ENCODE measurements at places on chromosomes 6 and 20.

GRCh38 chr6:158825038-158825950, 6.1 kb upstream of the EZR start:
- DNase-seq: no peak

GRCh38 chr6:118485601-118486550, 62.2 kb upstream of the PLN start:
- no peak for DNase-seq

GRCh38 chr6:166267526-166267925, 40.7 kb downstream of the PRR18 start:
- no peak for DNase-seq

DNA sequence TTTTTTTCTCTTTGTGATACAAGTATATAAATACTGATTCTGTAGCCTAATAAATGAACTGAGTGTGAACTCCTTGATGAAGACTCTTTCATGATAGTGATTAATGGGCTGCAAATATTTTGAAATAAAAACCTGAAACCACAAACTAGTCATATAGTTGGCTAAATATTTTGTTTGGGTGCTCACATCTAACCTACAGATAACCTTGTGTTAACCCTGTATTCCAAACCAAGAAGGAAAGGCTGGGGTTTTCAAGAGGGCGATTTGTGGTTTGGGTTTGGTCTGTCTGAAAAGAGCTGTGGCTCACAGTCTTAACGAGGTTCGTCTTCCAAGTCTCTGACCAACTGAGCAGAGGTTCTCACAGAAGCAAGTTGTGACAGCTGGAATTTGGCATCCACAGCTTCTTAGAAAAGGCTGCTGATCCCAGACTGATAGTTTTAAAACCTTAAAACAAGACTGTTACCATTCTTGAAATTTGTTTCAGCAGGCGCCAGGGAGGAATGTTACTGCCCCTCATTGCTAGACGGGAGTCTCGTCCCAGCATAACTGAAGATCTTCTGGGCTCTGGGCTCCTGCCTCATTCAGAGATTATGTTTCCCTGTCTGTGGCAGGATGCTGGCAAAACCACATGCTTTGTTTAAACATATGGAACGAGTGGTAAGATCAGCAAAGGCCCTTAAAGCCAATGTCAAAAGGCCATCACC, 736.4 kb upstream of the MARCKS start:
- DNase-seq: no peak

DNA sequence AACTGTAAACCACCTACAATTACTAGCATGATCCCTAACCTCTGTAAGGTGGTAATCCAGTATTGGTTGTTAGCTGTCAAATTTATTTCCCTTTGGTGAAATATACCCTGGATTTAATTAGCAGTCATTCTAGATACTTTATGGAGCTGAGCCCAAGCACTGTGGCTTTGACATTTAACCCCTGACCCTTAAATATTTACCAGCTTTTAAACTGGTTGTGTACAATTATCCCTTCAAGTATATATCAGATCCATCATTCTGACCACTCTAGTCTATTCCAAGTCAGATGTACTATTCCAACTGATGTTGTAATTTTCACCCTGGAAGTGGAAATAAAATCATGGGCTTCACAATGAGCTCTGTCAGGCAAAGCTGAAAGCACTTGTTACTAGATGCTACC, 229.6 kb downstream of the FOXC1 start:
- no peak for DNase-seq

- no peak for DNase-seq
These were observed 38.4 kb downstream of the VSTM2L start for GRCh38 chr20:37941332-37941731.

DNA sequence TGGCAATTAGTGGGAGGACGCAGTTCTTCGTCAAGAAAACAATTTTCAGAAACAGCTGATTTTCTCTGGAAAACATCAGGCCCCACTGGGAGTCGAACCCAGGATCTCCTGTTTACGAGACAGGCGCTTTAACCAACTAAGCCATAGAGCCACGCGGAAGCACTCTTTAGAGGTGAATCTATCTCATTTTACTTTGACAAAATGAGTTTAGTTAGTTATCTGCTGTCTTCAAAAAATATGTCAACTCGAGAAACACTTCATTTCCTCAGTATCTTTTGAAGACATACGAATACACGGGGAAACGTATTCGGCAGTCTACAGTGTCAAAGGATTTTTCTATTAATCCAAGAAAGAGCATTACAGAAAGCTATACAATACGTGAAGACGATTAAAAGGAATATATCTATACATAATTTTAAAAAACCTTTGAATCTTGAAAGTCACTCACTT, 26.7 kb downstream of the GPX6 start:
- DNase-seq: no peak

DNA sequence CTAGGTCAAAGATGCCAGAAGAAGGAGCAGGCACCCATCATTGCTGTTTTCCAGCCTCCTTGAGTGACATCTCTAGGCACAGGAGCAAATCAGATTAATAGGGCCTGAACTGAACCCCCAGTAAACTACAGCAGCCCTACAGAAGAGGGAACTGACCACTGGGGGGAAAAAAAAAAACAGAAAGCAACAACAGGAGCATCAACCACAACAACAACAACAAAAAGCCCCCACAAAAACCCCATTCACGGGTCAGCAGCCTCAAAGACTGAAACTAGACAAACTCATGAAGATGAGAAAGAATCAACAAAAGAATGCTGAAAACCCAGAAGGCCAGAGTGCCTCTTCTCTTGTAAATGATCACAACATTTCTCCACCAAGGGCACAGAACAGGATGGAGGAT, 537.4 kb upstream of the BTBD3 start:
- DNase-seq: no peak

DNA sequence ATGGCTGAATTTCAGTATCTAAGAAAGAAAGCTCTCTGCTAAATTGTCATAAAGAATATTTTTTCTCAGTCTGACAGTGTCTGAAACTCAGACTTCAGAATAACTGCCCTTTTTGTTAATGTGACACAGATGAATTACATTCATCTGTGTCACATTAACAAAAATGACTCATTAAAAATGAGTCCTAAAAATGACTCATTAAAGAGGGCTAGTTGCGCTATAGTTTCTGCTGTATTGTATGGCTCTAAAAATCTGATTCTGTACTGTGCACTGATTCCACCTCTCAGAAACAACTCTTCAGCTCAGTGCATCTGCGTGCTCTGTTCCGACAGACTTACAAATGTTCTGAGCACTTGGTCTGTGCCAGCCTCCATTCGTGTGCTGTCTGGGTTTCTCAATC, 15.0 kb downstream of the RNF114 start:
- DNase-seq: no peak

DNA sequence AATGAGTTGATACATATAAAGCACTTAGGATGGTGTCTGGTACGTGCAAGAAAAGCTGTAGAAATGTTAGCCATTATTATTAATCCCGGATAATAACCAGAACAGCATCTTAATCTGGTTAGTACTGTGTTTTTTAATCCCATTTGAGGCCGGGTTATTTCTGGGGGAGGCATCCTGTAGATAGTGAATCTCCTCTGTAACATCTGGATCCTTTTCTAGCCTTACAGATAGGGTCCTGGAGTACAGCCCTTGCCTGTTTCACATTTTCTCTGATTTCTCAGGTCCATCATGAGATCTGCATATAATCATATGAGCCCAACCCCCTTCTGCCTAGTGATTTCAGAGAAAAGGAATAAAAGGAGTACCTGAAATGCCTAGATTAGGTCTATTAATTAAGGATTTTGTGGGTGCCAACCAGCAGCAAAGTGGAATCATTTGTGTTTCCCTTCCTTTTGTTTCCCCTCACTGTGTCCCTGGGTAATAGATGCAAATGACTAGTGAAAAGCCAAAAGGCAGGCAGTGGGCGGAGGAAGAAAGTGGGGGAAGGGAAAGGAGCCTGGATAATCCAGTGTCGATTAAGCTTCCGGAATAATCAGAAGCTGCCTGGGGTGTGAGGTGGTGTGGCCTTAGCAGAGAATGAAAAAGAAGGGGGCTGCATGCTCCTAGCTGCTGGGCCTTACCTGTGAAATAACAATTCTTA, 88.9 kb downstream of the SOBP start:
- DNase-seq: no peak

GRCh38 chr6:153231048-153231646, 100.1 kb upstream of the RGS17 start:
- no peak for DNase-seq

DNA sequence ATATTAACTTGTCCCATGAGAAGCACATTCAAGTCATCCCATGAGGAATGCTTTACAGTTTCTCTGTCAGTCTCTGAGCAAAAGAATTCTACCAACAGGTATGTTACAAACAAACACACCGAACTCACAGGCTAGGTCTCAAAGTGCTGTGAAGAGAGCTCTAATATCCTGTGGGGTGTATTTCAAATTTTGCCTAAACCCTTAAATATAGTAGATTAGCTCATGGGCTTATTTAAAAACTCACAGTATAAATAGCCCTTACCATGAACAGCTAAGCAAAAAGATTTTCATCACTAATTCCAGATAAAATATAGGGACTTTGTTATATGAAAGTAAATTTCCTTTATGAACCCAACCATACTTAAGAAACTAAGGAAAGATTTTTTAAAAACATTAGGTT, 77.8 kb downstream of the FILIP1 start:
- DNase-seq: no peak

- no peak for DNase-seq
These were observed 797 bp downstream of the SMIM13 start for GRCh38 chr6:11094411-11094851.

DNA sequence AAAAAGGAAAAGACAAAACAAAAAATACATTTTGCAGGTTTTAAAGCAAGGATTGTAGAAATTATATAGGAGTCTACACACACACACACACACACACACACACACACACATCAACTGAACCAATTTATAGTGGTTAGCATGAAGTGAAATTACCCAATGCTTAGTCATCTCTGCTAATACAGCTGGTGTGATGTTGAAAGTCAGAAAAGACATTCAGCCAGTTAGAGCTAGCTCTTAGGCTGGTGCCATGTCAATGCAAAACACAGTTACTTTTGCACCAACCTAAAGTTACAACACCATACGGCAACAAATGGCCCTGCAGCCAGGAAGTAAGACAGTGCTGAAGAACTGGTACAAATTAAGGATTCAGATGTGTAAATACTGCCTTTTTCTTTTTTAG, 15.2 kb downstream of the FAM210B start:
- DNase-seq: no peak

- no peak for DNase-seq
These were observed 80.1 kb upstream of the NXT1 start for GRCh38 chr20:23270382-23270911.

DNA sequence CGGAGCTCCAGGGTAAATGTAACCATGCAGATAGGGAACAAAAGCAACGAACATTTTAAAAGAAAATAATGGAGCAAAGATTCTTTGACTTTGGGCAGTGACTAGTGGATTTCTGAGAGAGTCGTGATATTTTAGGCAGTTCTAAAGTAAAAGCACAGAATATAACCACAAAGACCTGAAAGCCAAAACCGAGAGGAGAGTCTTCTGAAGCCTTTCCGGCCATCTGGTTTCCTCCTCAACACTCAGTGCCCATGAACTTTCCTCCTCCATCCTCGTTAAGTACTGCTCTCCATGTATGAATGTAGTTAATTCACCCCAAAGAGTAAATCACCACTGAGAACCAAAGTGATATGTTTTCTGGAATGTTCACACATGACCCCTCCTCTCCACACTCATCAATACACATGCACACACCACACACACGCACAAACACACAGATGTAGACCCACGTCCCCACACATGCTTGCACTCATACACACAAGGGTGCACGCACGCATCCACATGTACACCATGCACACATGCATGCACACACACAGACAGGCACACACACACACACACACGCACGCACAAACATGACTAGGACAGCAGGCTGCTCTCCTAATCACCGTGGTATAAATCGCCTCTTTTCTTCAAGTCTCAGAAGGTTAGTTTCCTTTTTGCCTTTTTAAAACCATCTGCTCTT, 109.5 kb downstream of the MYLK4 start:
- DNase-seq: no peak

DNA sequence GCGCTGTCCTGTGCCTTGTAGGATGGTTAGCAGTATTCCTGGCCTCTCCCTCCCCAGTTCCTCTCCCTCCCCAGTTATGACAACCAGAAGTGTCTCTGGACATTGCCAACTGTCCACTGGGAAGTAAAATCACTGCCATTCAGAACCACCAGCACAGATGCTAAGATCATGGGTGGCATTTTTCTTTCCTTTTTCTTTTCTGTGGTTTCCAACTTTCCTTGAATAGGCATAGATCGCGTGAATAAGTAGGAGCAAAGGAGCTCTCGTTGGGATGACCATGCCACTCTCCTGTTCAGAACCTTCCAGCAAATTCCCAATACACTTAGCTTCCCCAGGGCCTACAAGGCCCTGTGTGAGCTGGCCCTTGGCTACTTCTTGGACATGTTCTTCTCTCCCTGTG, 59.0 kb downstream of the EYA2 start:
- no peak for DNase-seq
